ENCODE measurements at places on chromosomes 11 and 22. TPM values are rescaled to one million over a fixed set of nuclear protein-coding genes. Genes with fewer than 3 reads are reported as not detected.

Gene OR6T1
- not detected for total RNA-seq

Gene SPON1
- 2.2 TPM for total RNA-seq

Gene SMTNL1
- total RNA-seq: not detected

Gene PRMT3
- 11.3 TPM for total RNA-seq

Gene CRYBB2
- not detected for total RNA-seq

Gene GUCY1A2
- 9.2 TPM for total RNA-seq

Gene F2
- total RNA-seq: not detected

Gene MRGPRX4
- not detected for total RNA-seq

Gene TMEM179B
- total RNA-seq: 38.0 TPM

Gene SCGB1A1
- total RNA-seq: not detected

Gene CD248
- 174 TPM for total RNA-seq

Gene TMEM126B
- total RNA-seq: 44.5 TPM

Gene OR8D4
- not detected for total RNA-seq

Gene SYNGR1
- total RNA-seq: 12.2 TPM

Gene KLHL35
- 1.5 TPM for total RNA-seq
